Omental fat pad (tissue), 4 donors: ENCODE measurements at places on chromosomes 12 and 14. TPM values are rescaled to one million over a fixed set of nuclear protein-coding genes. Genes with fewer than 3 reads are reported as not detected.

Gene PMCH
- not detected for total RNA-seq

Gene ASB8
- 13.7 TPM for total RNA-seq

Gene SARNP
- total RNA-seq: 45.7 TPM

GRCh38 chr12:49798934-49799333 is 29.3 kb downstream of the NCKAP5L start:
- no peak for DNase-seq

DNA sequence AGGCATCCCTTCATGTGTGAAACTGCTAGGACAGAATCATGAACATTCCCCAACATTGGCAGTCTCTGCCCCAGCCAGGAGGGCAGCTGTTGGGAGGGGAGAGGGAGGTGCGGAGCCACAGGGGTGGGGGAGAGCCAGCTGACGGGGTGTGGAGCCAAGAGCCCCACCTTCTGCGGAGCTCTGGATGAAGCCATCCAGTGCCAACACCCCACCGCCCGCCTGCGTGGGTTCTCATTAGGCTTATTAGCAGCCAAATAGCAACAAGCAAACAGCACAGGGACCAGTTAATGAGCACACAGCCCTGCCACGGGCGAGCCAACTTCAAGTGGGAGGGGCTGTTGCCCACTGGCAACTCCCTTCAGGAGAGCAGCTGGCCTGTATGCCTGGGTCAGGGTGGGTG is 12.1 kb downstream of the LTBP2 start:
- DNase-seq: no peak

Gene DAO
- total RNA-seq: not detected

GRCh38 chr14:74705613-74706500 is 7.0 kb downstream of the AREL1 start:
- DNase-seq: no peak

DNA sequence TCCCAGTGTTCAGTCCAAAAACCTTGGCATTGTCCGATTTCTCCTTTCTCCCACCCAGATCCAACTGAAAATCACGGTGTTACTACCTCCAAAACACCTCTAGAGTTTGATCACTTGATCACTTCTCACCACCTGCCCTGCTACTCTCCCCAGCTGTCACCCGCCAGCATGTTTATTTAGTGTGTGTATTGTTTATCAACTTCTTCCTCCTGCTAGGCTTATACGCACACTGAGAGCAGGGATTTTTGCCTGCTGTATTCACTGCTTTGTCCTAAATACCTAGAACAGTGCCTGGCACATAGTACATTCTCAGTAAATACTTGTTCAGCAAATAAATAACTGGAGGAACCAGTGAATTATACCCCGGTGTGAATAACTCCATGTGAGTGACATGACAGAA is 5.0 kb downstream of the BDKRB1 start:
- DNase-seq: no peak

GRCh38 chr14:67666750-67667449 is 7.5 kb downstream of the VTI1B start:
- DNase-seq: no peak

GRCh38 chr12:81080431-81080983 is 2.6 kb downstream of the ACSS3 start:
- no peak for DNase-seq

DNA sequence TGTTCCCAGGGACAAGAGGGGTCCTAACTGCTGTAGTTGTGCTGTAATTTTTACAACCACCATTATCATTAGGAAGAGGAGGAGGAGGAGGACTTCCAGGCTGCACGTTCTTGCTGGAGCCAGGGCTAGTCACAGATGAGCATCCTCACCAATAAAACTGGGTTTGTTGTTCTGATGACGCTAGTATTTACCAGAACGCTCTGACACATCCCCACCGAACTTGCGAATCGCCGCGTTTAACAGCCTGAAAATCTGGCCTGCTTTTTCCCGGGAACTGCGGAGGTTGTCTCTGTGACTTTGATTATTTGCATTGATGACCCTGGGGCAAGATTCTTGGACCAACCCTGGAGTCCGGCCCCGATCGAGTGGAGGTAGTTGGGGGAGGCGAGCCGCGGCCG is 10.2 kb downstream of the TBX5 start:
- DNase-seq: no peak

Gene OVCH1
- 0.48 TPM for total RNA-seq

DNA sequence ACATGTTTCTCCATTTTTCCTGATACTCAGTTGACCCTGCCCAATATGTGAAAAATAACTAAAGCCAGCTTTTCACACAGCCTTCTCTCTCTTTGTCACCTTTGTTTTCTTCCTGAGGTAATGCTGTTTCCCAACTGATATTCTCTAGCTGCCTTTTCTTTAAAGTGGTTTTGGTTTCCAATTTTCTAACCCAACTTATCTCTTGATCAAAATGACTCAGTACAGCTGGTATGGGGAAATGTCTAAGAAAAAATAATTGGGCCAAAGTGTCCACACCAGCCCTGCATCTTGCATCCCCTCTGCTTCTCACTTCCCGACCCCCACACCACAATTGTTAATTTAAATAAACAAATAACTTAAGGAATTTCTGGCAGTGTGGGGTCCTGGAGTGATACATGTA is 193.8 kb downstream of the SYT1 start:
- no peak for DNase-seq

Gene ITGA7
- total RNA-seq: 140 TPM

Gene CISTR
- total RNA-seq: not detected

DNA sequence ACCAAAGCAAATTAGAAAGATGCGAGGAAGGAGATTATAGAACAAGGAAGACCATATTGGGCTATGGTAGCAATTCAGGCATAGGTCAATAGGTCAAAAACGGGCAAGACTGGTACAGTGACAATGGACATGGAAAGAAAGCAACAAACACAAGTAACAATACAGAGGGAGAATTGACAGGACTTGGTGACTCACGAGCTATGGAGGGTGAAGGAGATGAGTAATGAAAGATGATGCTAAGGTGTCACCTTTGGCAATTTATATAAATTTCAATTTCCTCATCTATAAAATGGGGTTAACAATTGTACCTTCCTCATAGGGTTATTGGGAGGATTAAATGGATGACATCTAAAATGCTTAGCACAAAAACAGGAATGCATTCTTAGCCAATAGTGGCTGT is 15.1 kb upstream of the DUSP16 start:
- no peak for DNase-seq

- DNase-seq: no peak
Observed at GRCh38 chr14:104883681-104884361, 18.8 kb downstream of the CEP170B start.

DNA sequence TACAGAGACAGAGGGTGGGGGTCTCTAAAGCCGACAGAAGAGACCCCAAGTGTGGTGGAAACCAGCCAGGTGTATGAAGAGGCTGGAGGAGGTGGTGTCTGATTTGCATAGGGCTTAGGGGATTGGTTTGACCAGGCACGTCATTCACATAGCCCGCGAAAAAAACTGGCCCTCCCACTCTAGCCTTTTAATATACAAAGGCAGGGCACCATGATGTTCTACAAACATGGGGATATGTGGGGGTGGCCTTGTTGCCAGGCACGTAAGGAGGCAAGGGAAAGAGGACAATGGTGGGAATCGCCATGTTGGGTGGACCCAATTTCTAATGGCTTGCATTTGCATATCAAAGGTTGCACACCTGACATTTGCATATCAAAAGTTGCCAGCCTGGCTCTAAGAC is 13.2 kb downstream of the LALBA start:
- no peak for DNase-seq

DNA sequence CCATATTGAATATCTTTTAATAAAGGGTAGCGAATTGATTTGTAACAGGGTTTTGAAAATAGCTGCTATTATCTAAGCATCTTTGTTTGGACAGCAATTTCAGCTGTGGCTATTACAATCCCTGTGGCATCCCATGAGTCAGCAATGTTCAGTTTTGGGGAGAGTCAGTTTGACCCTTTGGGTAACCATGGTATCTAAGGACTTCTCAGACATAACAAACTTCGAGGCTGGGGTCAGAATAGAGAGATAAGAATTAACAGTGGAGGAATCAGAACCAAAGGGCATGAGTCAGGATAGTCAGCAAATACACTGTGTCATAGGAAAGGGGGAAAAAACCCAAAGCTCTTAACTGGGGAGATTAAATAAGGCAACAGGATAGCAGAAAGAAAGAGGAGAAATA is 11.7 kb upstream of the PTHLH start:
- no peak for DNase-seq
